Kidney tubule cell (primary cell): ENCODE measurements at places on chromosomes 4 and X.
A peak's percentile ranks its signal among the peaks of the same experiment; 100 is the strongest.

DNA sequence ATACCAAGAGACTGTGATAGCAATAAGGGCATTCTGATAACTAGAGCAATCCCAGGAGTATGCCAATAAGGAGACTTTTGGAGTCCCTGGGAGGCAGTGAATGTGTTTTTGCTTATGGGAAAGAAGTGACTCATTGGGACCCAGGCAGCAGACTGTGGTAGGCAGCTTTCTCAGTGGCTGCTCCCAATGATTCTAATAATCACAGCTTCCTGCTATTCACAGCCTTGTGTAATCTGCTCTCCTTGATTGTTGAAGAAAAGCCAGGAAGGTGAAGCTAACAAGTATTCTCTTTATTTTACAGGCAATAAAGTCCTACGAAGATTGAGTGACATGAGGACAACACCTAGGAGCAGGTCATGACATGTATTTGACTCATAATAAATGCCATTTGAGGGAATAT lies 70.3 kb upstream of the DDX60 start:
- peak; percentile 85 for DNase-seq

DNA sequence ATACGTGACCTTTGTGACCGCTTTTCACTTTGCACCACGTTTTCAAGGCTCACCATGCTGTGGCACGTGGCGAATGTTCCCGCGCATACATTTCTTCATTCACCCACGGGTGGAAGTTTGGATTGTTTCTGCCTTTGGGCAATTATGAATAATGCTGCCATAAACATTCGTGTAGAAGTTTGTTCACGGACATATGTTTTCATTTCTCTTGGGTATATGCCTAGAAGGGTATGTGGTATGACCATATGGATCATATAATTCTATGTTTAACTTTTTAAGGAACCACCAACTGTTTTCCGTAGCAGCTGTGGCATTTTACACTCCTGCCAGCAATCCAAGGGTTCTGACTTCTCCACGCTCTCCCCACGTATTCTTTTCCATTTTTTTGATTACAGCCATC lies 60.9 kb upstream of the MXD4 start:
- no peak for DNase-seq

DNA sequence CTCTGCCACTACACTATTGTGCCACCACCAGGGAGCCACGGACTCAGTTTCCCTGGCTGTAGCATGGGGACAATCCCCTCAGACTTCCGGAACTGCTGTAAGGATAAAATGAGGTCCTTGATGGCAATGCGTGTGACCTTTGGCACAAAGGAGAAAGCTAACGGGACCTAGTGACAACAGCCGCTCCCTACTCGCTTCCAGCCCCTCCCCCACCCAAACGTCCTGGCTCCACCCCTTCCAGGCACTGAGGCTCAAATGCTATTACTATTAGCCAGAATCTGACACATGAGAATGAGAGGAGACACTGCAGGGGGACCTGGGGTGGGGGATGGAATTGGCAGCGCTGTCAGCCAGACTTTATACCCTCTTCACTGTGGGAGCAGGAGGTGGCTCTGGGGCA lies 5.4 kb upstream of the DUSP9 start:
- no peak for DNase-seq

- DNase-seq = no peak
Observed at GRCh38 chr4:89483833-89484232, 176.2 kb upstream of the GPRIN3 start.

DNA sequence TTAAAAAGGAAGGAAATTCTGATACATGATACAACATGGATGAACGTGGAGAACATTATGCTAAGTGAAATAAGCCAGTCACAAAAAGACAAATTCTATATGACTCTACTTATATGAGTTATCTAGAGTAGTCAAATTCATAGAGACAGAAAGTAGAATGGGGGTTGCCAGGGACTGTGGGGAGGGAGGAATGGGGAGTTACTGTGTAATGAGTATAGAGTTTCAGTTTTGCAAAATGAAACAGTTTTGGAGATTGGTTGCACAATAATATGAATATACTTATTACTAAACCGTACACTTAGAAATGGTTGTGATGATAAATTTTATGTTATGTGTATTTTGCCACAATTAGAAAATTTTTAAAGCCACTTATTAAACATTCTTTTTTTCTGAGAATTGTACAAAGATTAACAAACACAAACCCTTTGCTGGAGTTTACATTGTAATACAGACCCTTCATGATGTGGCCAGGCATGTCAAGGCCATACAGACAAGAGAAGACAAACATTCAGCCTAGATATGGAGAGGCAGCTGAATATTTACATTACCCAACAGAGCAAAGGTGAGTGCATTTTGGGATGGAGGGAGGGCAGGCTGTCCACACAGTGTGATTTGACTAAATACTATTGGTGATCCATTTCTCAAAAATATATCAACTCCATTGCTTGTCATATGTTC lies 21.2 kb upstream of the GPC3 start:
- no peak for DNase-seq

GRCh38 chr4:185872747-185873380 lies 60.9 kb upstream of the SORBS2 start:
- DNase-seq = peak; percentile 40

DNA sequence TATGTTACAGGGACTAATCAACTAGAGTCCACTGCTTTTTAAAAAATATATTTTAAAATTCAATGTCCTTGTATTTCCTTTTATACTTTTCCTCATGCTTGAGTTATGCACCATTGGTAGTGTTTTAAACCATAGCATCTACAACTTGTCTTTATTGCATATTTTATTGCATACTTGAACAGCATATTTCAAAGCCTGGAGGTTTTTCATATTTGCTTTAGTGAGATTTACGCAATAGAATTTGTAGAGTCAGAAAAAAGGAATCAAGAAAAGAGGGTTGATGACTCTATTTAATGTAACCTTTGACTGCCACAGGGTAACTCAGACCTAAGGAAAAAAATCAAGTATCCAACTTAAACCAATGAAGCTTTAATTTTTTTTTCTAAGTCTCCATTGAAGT lies 1165.7 kb upstream of the IGFBP7 start:
- DNase-seq = peak; percentile 6
